ENCODE measurements at places on chromosomes 2 and 18.

- no peak for DNase-seq
Measured at GRCh38 chr2:133296401-133296800, 271.9 kb downstream of the NCKAP5 start.

DNA sequence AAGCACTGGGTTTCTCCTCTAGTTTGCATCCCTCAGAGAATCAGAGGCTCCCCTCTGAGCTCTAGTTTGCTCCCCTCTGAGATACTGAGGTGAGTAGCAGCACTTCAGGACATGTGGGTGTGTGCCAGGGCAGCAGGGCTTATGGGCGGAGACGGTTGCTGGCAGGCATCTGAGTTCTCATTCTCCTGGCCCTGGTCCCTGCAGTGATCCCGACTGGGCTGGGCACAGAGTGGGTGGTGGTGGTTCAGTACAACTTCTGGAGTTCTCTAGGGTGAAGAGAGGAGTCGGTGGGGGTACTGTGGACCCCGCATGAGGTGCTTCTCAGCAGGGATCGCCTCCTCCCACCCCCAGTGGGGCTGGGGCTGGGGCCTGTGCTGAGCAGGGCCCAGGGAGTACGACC lies 47.9 kb downstream of the BOLA3 start:
- DNase-seq, result no peak

DNA sequence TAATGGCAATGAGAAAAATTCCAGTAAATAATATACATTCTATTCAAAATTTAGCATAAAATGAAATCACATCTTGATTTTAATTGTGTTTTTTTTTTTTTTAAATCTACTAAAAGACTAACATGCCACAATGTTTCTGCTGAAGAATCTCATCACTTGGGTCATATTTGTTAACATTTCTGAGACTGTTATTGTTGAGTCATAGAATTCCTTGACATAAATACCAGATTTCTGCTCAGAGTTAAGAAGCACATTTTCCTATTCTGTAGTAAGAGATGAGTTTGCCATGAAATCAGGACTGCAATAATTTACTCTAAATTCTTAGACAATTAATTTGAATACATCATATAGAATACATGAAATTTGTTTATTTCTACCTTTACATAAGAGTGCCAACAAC lies 154.9 kb upstream of the KYNU start:
- no peak for DNase-seq

DNA sequence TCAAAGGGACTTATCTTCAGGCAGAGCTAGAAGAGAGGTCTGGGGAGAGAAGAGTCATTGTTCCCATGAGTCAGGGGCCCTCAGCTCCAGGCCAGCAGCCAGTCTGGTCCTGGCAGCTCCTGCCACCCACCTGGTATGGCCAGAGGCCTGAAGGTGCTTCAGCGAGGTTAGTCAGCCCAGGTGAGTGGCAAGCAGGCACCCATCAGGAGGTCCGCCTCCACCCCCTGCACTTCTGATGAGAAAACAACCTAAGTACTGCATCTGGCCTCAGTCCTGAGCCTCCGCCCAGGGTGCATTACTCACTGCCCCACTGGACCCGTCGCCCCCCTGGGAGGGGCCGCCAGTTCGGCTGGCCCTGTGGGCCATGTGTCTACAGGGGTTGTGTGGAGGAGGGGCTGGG lies 130.2 kb downstream of the INHBB start:
- no peak for DNase-seq

- DNase-seq, result no peak
Measured at GRCh38 chr18:75240433-75240832, 29.8 kb downstream of the TSHZ1 start.
